ENCODE measurements at places on chromosomes 1 and 21. TPM values are rescaled to one million over a fixed set of nuclear protein-coding genes. Genes with fewer than 3 reads are reported as not detected.

RIMS3 gene
- 0.23 TPM for polyA plus RNA-seq

TMEM59 gene
- polyA plus RNA-seq, result 124 TPM

F13B gene
- not detected for polyA plus RNA-seq

RGS13 gene
- not detected for polyA plus RNA-seq

NBL1 gene
- polyA plus RNA-seq, result 31.2 TPM

BEND5 gene
- polyA plus RNA-seq, result 0.85 TPM

SH2D1B gene
- 0.11 TPM for polyA plus RNA-seq

ST6GALNAC3 gene
- polyA plus RNA-seq, result 5.0 TPM

GNAT2 gene
- not detected for polyA plus RNA-seq

- no peak for DNase-seq
These were observed 3.6 kb downstream of the PEA15 start for GRCh38 chr1:160208557-160209320.

DNA sequence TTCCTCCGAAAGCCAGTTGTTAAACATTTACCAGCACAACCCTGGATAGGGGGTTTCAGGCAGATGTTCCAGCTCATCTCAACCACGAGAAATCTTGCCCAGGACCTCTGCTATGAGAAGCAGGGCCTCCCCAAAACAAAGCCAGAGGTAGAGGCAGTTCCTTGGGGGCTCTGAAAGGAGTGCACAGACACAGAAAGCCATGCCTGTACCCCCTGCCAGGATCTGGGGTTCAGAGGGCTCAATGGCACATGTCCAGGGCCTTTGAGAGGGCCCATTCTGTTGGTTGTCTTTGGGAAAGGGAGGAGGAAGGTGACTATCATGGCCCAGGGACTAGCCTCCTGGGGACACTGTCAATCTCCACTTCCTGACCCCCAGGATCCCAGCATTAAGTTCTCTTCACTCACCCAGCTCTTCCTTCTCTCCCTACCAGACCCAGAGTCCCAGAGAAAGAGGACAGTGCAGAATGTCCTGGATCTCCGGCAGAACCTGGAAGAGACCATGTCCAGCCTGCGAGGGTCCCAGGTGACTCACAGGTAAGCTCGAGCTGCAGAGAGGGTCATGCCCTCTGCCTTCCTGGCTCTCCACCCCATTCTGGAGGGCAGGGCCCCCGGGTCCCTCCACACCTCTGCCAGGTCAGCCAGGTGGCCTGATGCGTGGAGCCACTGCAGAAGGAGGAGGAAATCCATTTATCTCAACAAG is 116.4 kb upstream of the IPO9 start:
- DNase-seq, result peak; percentile 41

DNA sequence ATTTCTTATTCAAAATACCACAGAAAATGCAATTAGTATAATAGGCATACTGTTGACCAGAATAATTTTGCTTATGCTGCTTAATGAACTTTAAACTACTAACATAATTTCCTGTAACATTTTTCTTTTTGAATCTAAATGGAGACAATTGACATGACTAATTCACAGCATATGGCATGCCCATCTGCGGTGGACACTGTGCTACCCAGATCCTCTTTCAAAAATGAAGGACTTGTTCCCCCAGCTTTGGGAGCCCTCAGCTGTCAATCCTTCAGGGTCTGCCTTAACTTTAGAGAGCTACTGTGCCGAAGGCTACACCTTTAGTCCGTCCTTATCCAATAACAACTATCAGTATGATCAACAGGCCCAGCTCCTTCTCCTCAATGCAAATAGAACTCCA is 789.0 kb downstream of the PLA2G4A start:
- no peak for DNase-seq

DNA sequence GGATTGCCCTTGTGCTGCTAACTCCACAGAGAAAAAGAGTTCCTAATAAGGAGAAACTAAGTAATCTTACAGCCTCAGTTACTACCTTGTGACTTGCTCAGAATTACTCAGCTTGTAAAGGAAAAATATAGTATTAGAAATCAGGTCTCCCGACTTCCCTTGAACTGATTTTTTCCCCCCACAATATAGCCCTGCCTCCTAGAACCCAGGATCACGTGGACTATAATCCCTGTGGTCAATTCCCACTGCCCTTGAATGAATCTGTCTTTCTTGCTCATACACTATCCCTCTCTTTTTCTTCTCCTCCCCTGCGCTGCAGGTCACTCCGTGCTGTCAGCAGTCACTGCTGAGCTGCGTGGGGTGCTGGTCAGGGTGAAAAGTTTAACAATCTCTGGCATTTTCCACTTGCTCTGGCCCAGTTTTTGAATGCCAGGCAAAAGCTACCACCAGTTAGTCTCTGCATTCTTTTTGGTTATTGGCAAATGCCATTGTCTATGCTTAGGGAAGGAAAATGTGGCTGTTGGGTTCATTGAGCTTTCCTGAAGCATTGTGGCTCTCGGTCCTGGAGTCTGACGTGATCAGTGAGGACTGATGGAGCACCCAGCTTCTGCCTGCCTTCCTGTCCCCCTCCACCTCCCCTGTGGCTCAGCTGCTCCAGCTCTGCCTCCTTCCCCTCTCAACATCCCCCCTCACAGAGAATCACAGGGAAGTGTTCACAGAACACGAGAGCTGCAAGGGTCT is 1.9 kb upstream of the MYOC start:
- peak; percentile 30 for DNase-seq

- DNase-seq, result no peak
These were observed 1.5 kb downstream of the CASP9 start for GRCh38 chr1:15522551-15522950.

- no peak for DNase-seq
These were observed 175.4 kb downstream of the HIVEP3 start for GRCh38 chr1:41743366-41743765.

DNA sequence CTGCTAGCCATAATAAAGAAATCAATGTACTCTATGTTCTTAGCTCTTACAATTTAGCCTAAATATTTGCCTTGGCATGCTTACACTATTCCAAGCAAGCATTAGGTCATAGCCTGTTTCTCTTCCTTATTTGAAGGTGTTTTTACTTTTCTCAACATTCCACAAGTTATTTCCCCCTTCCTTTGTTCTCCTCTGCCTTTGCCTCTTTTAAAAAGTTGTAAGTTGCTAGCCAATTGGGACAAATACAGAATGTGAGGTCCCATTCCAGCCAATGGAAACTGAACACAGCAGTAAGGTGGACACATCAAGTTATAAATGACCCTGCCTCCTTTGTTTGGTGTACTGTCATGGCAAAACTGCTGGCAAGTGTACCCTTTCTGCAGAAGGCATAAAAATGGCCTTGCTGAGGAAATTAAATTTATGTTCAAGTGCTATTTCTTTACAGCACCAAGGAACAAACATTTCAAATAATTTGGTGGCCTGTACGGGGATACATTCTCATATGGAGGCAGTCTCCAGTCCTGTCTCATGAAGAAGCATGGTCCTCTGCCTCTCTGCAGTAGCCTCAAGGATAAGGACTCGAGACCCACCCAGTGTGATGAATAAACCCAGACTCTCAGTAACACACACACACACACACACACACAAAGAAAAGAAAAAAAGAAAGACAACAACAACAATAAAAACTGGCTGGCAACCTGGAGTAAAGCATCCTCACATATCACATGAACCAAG is 28.8 kb upstream of the FMO1 start:
- no peak for DNase-seq

- no peak for DNase-seq
These were observed 205.6 kb downstream of the HIVEP3 start for GRCh38 chr1:41713141-41713540.

DNA sequence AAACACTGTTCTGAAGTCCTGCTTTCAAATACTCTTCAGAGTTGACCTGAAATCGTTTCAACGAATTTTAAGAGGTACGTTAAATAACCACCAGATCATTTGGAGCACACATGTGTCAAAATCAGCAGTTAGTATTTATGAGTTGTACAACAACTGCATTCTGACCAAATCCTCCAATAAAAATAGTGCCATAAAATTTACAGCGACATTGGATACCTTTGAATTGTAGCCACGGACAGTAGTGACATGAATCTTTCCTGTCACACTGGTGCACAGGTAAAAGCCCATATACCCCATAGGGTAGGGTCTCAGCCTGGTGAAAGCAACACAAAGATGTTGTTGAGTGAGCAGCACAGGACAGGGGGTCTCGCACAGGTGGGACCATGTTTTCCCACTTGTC is 121.5 kb downstream of the CLIC6 start:
- DNase-seq, result no peak

GRCh38 chr1:53460211-53460634 is 1.0 kb downstream of the DMRTB1 start:
- DNase-seq, result no peak

GRCh38 chr1:195516036-195516435 is 1092.2 kb downstream of the KCNT2 start:
- DNase-seq, result no peak

- no peak for DNase-seq
These were observed 1.3 kb downstream of the ZNF644 start for GRCh38 chr1:91020486-91020885.
